Memory B cell (primary cell): ENCODE measurements at places on chromosomes 5 and 9.
A peak's percentile ranks its signal among the peaks of the same experiment; 100 is the strongest.

DNA sequence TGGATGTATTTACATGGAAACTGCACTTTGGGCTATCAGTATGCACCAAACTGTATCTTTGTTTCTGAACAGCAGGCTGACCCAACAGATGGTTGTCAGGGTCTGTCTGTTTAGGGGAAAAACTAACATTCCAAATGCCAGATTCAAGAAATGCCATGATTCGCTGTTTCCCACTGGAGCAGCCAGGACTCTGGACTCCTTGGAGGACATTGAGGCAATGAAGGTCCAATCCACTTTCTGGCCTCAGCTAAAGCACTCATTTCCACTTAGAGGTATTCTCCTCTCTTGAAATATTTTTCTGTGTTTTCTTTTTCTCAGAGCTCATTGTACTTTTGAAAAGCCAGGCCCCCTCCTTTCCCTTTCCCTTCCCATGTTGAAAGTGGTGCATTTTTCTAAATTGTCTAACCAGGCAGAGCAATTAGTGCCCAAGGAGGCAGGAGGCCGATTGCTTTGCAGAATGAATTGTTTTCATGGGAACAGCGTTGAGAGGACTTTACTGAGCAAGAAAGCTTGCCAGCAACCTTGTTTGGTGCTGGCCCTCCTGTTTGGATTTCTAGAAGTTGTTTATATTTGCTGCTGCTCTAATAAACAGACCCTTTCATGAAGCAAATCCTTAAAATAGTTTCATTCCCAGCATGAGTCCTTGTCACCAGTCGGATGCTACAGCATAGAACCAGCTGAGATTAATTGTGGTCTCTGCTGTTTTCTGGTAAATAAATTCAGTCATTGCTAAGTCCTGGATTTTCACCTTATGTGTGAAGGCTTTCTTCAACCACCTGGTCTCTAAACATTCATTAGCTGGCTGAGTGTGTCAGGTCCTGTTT lies 132.8 kb upstream of the TAF11L2 start:
- H3K27ac ChIP-seq: no peak overlapping the region
- no peaks in the 10 kb centered on the region for H3K36me3 ChIP-seq
- DNase-seq: no peak
- H3K4me1 ChIP-seq: no peaks in the 10 kb centered on the region
- no peak overlapping the region for H3K4me3 ChIP-seq
- H3K27me3 ChIP-seq: no peaks in the 10 kb centered on the region

DNA sequence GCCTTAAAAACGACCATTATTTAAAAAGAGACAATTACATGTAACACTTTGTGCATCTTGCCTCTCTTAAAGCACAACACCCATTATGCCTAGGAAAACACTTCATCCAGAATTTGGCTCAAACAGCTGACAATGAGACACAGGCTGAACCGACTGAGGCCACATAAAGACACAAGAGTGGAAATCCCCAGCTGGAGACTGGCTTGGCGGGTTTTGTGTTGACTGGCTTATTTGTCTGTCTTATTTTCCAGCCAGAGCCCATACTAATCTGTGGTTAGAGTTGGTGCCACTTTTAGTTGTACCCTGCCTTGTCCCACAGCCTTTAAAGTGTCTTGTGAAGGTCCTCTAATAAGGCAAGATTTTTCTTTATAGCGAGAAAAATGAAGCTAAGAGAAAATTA lies 21.2 kb downstream of the TRIM14 start:
- no peak overlapping the region for H3K4me3 ChIP-seq
- peaks cover 41% of the 10 kb centered on the region for H3K4me1 ChIP-seq
- H3K36me3 ChIP-seq: peaks cover 19% of the 10 kb centered on the region
- peak overlapping the region; percentile 36 for H3K27ac ChIP-seq
- no peak for DNase-seq
- no peaks in the 10 kb centered on the region for H3K27me3 ChIP-seq

DNA sequence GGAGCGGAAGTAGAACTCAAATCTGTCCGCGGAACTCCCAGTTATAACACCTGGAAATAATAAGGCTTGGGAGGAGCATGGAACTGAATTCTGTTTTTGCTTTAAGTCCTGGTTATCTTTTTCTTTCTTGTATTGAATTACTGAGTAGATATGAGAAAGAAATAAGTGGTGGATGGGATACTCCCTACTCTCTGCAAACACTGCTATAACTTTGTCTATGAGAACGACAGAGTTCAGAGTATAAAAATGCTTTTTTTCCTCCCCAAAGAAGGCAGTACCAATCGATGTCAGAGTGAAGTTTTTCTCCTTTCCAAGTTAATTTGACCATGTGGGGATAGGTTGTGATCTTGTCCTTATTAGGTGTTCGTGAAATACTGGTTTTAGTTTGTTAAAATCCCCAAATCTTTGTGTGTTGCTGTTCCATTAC lies 1.2 kb downstream of the RIC1 start:
- peak overlapping the region; percentile 100 for H3K4me3 ChIP-seq
- H3K27ac ChIP-seq: peak overlapping the region; percentile 98
- no peaks in the 10 kb centered on the region for H3K27me3 ChIP-seq
- no peak for DNase-seq

DNA sequence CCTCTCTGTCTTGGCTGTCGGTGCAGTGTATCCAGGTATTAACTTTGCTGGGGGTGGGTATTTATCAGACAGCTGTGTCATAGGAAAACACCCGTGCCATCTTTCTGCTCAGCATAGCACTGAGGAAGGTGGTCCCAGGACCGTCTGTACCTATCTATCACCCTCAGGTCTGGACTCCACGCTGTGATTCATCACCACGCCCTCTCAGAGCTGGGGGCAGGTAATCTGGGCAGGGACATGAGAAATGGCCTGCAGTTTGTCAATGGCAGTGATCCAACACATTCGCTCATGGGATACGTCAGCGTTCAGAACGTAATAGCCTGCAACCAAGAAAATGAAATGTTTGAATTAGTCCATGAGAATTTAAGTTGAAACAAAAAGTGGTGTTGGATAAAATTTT lies 151.6 kb upstream of the MAP1B start:
- no peak for DNase-seq
- peaks cover 7% of the 10 kb centered on the region for H3K27me3 ChIP-seq
- H3K36me3 ChIP-seq: no peaks in the 10 kb centered on the region
- no peaks in the 10 kb centered on the region for H3K4me1 ChIP-seq

DNA sequence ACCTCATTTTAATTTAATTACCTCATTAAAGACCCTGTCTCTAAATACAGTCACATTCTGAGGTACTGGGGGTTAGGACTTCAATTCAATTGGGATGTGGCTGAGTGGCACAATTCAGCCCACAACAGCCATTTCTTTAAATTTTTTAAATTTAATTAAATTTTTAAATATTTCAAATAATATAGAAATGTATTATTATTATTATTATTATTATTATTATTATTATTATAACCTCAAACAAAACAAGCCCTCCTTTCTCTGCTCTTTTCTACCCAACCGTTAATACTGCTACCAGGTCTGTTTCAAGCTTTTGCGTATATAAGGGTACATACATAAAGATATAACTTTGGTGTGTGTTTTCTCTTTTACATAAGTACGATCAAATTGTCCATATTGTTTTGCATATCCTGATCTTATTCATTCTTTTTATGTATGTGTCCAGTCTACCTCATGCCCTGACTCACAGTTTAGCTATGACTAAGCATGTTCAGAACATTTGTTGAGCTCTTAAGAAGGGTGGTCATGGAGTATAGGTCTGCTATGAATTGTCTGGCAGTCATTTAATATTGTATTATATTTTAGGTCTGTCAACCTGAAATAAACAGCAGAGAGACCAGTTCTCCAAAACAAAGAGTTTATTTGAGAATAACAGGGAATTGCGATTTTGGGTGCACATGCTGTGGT lies 16.1 kb upstream of the RAB14 start:
- peaks cover 21% of the 10 kb centered on the region for H3K36me3 ChIP-seq
- no peak for DNase-seq
- no peak overlapping the region for H3K4me3 ChIP-seq
- no peak overlapping the region for H3K27ac ChIP-seq

GRCh38 chr9:127505396-127506116 lies 54.2 kb downstream of the LRSAM1 start:
- H3K27me3 ChIP-seq: no peaks in the 10 kb centered on the region
- H3K36me3 ChIP-seq: peaks cover 4% of the 10 kb centered on the region
- DNase-seq: peak; percentile 28
- H3K27ac ChIP-seq: no peak overlapping the region
- peaks cover 3% of the 10 kb centered on the region for H3K4me1 ChIP-seq

- H3K27ac ChIP-seq: no peak overlapping the region
- H3K4me3 ChIP-seq: no peak overlapping the region
- H3K36me3 ChIP-seq: no peaks in the 10 kb centered on the region
These were observed 280.4 kb downstream of the CDH9 start for GRCh38 chr5:26757941-26758340.

DNA sequence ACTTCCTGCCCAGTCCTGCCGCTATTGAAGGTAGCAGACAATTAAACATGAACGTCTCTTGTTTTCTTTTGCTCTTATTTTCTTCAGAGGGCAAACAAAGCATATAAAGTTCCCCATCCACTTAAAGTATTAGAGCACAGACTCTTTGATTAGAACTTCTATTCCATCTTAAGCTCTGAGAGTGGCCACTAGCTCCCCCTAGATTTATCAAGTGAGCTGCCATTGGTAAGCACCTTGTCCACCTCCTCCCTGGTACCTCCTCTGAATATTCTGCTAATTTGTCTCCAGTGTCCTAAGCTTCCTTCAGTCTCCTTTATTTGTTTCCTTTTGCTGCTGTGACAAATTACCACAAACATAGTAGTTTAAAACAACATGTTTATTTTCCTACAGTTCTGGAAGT lies 264.3 kb upstream of the KCNN2 start:
- DNase-seq: no peak
- no peaks in the 10 kb centered on the region for H3K27me3 ChIP-seq
- no peaks in the 10 kb centered on the region for H3K4me1 ChIP-seq
- no peak overlapping the region for H3K4me3 ChIP-seq
- H3K27ac ChIP-seq: no peak overlapping the region

DNA sequence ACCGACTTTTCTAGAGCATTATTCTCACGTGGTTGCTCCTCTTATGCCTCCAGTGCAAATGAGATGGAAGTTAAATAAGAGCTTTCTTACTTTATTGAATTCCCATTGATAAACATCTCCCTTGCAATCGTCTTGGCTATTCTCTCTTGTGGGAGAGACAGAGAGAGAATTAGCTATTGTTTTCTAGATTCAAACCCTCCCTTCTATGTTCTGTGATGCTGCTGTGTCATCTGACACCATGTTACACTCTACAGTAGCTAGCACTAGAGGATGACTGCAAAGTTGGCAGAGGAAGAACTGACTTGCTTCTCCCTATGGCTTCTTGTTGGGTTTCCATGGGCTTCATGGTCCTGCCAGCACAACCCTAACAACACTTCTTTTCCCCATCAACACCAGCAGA lies 134.6 kb upstream of the RANBP3L start:
- no peak for DNase-seq
- H3K27me3 ChIP-seq: peaks cover 12% of the 10 kb centered on the region
- H3K4me3 ChIP-seq: no peak overlapping the region
- H3K36me3 ChIP-seq: no peaks in the 10 kb centered on the region

- H3K27me3 ChIP-seq: peaks cover 2% of the 10 kb centered on the region
- no peaks in the 10 kb centered on the region for H3K36me3 ChIP-seq
- no peak overlapping the region for H3K27ac ChIP-seq
- no peak overlapping the region for H3K4me3 ChIP-seq
These were observed 148.7 kb upstream of the ERCC6L2 start for GRCh38 chr9:95726756-95727155.

GRCh38 chr9:78725503-78725902 lies 428.6 kb downstream of the PSAT1 start:
- no peak overlapping the region for H3K4me3 ChIP-seq
- peak overlapping the region; percentile 36 for H3K27ac ChIP-seq
- peaks cover 19% of the 10 kb centered on the region for H3K4me1 ChIP-seq
- H3K36me3 ChIP-seq: peaks cover 4% of the 10 kb centered on the region
- no peak for DNase-seq
- H3K27me3 ChIP-seq: no peaks in the 10 kb centered on the region

DNA sequence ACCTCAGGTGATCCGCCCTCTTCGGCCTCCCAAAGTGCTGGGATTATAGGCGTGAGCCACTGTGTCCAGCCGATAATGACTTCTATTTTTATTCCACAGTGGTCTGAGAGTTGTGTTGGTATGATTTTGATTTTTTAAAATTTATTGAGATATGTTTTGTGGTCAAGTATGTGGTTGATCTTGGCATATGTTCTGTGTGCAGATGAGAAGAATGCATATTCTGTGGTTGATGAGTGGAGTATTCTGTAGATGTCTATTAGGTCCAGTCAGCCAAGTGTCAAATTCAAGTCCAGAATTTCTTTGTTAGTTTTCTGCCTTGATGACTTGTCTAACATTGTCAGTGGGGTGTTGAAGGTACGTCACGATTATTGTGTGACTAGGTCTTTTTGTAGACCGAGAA lies 338.2 kb upstream of the TARS1 start:
- no peak overlapping the region for H3K27ac ChIP-seq
- no peak for DNase-seq
- H3K27me3 ChIP-seq: no peaks in the 10 kb centered on the region
- no peak overlapping the region for H3K4me3 ChIP-seq

- H3K27me3 ChIP-seq: no peaks in the 10 kb centered on the region
- peak overlapping the region; percentile 99 for H3K4me3 ChIP-seq
- peaks cover 7% of the 10 kb centered on the region for H3K36me3 ChIP-seq
- H3K27ac ChIP-seq: peak overlapping the region; percentile 97
- peaks cover 81% of the 10 kb centered on the region for H3K4me1 ChIP-seq
These were observed 62.3 kb downstream of the RAPGEF1 start for GRCh38 chr9:131677444-131678180.
